Activated CD8-positive, alpha-beta T cell treated with anti-CD3 and anti-CD28 coated beads for 36 hours (primary cell): ENCODE measurements at places on chromosomes 4 and X. TPM values are rescaled to one million over a fixed set of nuclear protein-coding genes. Genes with fewer than 3 reads are reported as not detected.

GPRASP1 gene
- total RNA-seq, result 3.9 TPM

PRR32 gene
- not detected for total RNA-seq

ZNF185 gene
- total RNA-seq, result 1.6 TPM

TLR6 gene
- 2.0 TPM for total RNA-seq

RASGEF1B gene
- total RNA-seq, result 6.2 TPM

SSX2B gene
- total RNA-seq, result not detected

NPFFR2 gene
- not detected for total RNA-seq

TRIML2 gene
- not detected for total RNA-seq

ARHGAP24 gene
- total RNA-seq, result 0.70 TPM

PLS3 gene
- 2.0 TPM for total RNA-seq

ERCC6L gene
- 10.3 TPM for total RNA-seq

GUCY1B1 gene
- 0.27 TPM for total RNA-seq

MTMR8 gene
- 4.7 TPM for total RNA-seq

TASL gene
- total RNA-seq, result 1.7 TPM

NEUROG2 gene
- 0.16 TPM for total RNA-seq

LINC00632 gene
- 0.43 TPM for total RNA-seq

IL3RA gene
- not detected for total RNA-seq

CXCL11 gene
- total RNA-seq, result not detected

GRCh38 chr4:3769642-3770184 is 3.5 kb downstream of the ADRA2C start:
- no peak for DNase-seq
- H3K4me1 ChIP-seq, result peaks cover 7% of the 10 kb centered on the region
- peaks cover 18% of the 10 kb centered on the region for H3K27me3 ChIP-seq
- H3K4me3 ChIP-seq, result no peak overlapping the region
- no peaks in the 10 kb centered on the region for H3K36me3 ChIP-seq

DNA sequence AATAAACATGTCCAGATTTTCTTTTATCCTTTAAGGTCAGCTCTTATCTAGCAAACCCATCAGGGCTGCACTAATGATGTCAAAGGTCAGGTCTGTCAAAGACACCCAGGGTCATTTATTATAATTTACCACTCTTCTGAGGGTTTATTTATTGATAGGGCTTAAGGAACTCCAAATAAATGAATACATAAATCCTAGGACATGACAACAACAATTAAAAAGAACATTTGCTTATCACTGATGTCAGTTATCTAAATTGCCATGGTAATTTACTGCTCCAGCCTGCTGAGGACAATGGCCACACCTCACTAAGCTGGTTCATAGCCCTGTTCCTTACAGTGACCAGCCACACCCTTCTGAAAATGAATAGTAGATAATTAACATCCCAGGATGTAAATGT is 317.1 kb downstream of the UNC5C start:
- H3K4me1 ChIP-seq, result no peaks in the 10 kb centered on the region
- no peak for DNase-seq
- H3K27ac ChIP-seq, result no peak overlapping the region
- H3K36me3 ChIP-seq, result no peaks in the 10 kb centered on the region
- no peak overlapping the region for H3K4me3 ChIP-seq

DNA sequence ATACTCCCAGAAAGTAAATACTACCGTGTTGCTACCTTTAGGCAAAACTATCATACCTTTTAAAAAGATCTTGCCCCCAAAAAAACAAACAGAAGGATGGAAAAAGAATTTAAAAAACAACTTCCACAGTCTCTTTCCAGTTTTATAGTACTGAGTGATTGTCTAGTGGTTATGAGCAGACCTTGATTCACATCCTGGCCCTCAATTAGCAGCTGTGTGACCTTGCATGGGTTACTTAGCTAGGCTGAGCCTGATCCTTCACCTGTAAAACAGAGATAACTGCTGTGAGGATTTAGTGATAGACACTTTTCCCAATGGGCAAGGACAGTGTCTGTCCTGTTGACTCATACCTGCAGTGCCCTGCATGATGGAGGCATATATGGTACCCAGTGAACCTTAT is 49.0 kb downstream of the SMAD1 start:
- H3K27me3 ChIP-seq, result no peaks in the 10 kb centered on the region
- H3K36me3 ChIP-seq, result no peaks in the 10 kb centered on the region
- H3K4me1 ChIP-seq, result no peaks in the 10 kb centered on the region
- H3K4me3 ChIP-seq, result no peak overlapping the region
- DNase-seq, result no peak

GRCh38 chr4:71487344-71487920 is 148.6 kb downstream of the SLC4A4 start:
- peaks cover 1% of the 10 kb centered on the region for H3K27me3 ChIP-seq
- DNase-seq, result no peak
- H3K4me3 ChIP-seq, result no peak overlapping the region
- no peaks in the 10 kb centered on the region for H3K4me1 ChIP-seq
- H3K36me3 ChIP-seq, result no peaks in the 10 kb centered on the region

DNA sequence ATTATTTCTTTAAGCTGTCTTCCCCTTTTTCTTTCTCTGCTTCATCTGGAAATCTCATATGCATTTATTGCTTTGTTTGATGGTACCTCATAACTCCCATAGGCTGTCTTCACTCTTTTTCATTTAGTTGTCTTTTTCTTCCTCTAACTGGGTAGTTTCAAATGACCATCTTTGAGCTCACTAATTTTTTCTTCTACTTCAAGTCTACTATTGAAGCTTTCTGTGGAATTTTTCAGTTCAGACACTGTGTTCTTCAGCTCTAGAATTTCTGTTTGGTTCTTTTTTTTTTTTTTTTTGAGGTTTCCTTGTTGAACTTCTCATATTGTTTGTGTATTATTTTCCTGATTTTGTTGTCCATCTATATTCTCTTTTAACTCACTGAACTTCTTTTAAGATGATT is 23.0 kb downstream of the CASK start:
- peaks cover 18% of the 10 kb centered on the region for H3K4me1 ChIP-seq
- peaks cover 34% of the 10 kb centered on the region for H3K36me3 ChIP-seq
- DNase-seq, result no peak

DNA sequence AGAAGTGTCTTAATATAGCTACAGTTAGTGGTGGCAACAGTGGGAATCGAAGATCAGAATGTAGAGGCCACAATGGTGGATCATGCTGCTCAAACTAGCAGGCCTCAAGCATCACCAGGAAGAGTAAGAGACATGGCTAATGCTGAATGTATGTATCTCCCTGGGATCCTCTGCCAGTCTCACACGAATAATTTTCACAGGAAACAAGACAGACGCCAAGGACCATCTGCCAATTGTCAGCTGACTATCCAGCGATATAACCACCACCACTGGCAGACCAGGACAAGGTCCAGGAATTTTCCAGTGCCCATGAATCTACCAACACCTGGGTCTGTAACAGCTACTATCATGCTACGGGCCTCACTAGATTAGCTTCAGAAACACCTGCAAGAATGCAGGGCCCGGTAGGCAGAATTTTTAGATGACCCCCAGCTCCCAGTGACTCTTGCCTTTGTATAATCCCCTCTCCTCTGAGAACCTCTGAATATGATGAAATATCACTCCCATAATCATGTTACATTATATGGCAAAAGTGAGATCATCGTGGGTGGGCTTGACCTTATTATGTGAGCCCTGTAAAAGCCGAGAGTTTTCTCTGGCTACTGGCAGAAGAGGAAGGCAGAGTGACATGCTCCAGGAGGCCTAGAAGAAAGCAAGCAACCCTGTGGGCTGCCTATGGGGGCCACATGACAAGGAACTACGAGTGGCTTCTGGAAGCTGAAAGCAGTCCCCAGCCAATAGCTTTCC is 429.8 kb downstream of the BCOR start:
- H3K36me3 ChIP-seq, result no peaks in the 10 kb centered on the region
- DNase-seq, result no peak
- H3K4me3 ChIP-seq, result no peak overlapping the region
- H3K4me1 ChIP-seq, result no peaks in the 10 kb centered on the region
- H3K27me3 ChIP-seq, result no peaks in the 10 kb centered on the region

DNA sequence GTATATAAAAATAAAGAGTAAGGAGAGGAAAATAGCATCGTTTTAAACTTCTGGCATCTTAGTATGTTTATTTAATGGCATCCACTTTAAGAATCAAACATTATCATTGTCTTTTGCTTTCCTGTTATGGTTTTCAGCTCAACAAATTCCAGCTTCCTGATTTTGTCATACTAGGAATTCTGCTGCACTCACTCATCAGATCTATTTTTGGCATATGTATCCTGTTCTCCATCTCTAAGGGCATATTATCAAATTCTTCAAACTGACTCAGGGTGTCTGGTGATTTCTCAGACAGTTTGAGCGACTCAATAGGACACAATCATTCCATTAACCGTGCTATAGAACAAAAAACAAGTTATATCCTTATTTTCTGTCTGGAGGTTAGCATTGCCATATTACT is 248.5 kb upstream of the DIAPH2 start:
- no peak for DNase-seq
- H3K4me1 ChIP-seq, result no peaks in the 10 kb centered on the region
- H3K27me3 ChIP-seq, result no peaks in the 10 kb centered on the region

- no peaks in the 10 kb centered on the region for H3K27me3 ChIP-seq
- no peak overlapping the region for H3K27ac ChIP-seq
- no peak overlapping the region for H3K4me3 ChIP-seq
- H3K4me1 ChIP-seq, result no peaks in the 10 kb centered on the region
These were observed 138.3 kb upstream of the PUDP start for GRCh38 chrX:7286168-7286837.

GRCh38 chr4:87823200-87823599 is 9.6 kb upstream of the MEPE start:
- no peak overlapping the region for H3K27ac ChIP-seq
- no peaks in the 10 kb centered on the region for H3K4me1 ChIP-seq
- no peak overlapping the region for H3K4me3 ChIP-seq
- H3K27me3 ChIP-seq, result peaks cover 13% of the 10 kb centered on the region
- DNase-seq, result no peak

GRCh38 chr4:98749206-98749605 is 90.8 kb upstream of the TSPAN5 start:
- no peaks in the 10 kb centered on the region for H3K36me3 ChIP-seq
- no peaks in the 10 kb centered on the region for H3K27me3 ChIP-seq
- no peak overlapping the region for H3K4me3 ChIP-seq
- DNase-seq, result no peak
- no peak overlapping the region for H3K27ac ChIP-seq

- no peak overlapping the region for H3K27ac ChIP-seq
- H3K27me3 ChIP-seq, result peaks cover 4% of the 10 kb centered on the region
- H3K4me1 ChIP-seq, result no peaks in the 10 kb centered on the region
- H3K36me3 ChIP-seq, result no peaks in the 10 kb centered on the region
- no peak for DNase-seq
These were observed 190.1 kb upstream of the GPRIN3 start for GRCh38 chr4:89497517-89498308.

- H3K27ac ChIP-seq, result no peak overlapping the region
- DNase-seq, result no peak
- H3K4me1 ChIP-seq, result peaks cover 7% of the 10 kb centered on the region
- H3K36me3 ChIP-seq, result no peaks in the 10 kb centered on the region
- no peak overlapping the region for H3K4me3 ChIP-seq
- H3K27me3 ChIP-seq, result no peaks in the 10 kb centered on the region
These were observed 44.5 kb upstream of the ATXN3L start for GRCh38 chrX:13364230-13364857.

GRCh38 chr4:170497689-170498088 is 407.9 kb upstream of the AADAT start:
- no peak overlapping the region for H3K27ac ChIP-seq
- H3K36me3 ChIP-seq, result no peaks in the 10 kb centered on the region
- no peaks in the 10 kb centered on the region for H3K4me1 ChIP-seq

GRCh38 chr4:124642846-124643245 is 69.7 kb downstream of the ANKRD50 start:
- DNase-seq, result no peak
- no peaks in the 10 kb centered on the region for H3K27me3 ChIP-seq
- H3K4me3 ChIP-seq, result no peak overlapping the region

DNA sequence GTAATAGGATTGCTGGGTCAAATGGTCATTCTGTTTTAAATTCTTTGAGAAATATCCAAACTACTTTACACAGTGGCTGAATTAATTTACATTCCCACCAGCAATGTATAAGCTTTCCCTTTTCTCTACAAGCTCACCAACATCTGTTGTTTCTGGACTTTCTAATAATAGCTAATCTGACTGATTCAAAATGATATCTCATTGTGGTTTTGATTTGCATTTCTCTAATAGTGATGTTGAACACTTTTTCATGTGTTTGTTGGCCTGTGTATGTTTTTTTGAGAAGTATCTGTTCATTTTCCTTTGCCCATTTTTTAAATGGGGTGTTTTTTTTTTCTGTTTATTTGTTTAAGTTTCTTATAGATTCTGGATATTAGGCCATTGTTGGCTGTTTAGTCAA is 659.0 kb upstream of the GNPDA2 start:
- H3K27ac ChIP-seq, result no peak overlapping the region
- no peaks in the 10 kb centered on the region for H3K4me1 ChIP-seq
- no peaks in the 10 kb centered on the region for H3K27me3 ChIP-seq
- no peak for DNase-seq
